ENCODE measurements at places on chromosomes 3 and 15.

DNA sequence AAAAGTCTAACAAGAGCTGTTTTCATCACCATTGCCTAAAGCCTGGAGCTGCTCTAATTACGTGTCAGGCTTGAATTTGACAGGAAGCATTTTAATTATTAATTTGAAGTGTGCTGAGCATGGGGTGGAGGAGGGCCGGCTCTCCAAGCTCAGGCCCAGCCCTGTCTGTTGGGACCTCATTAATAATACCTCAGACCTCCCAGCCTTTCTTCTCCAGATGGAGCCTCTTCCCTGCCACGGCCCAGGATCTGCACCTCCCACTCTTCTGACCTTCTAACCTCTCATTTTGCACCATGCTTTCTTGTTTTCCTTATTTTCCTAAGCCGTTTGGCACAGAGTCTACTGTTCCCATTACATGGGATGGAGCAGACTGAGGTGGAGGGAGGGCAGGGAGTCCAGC lies 30.0 kb downstream of the INSYN1 start:
- DNase-seq = no peak

- no peak for DNase-seq
Measured at GRCh38 chr3:2628117-2628516, 482.1 kb downstream of the IL5RA start.

DNA sequence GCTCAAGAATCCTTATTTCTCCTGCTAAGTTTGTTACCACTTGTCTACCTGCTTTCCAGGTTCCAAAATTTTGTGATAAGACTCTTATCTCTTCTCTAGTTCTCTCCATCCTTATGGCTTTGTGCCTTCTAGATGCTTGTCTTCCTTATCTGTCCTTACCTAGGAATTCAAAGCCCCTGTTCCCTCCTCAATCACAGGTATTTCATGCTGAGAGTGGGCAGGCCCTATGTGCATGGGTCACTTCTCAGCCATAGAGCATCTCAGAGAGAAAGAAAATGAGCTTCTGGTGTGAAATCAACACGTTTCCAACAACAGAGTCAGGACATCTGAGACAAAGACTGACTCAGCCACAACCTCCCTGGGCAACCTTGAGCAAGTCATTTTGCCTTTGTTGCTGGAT lies 214.1 kb upstream of the TLE3 start:
- DNase-seq = no peak

GRCh38 chr3:110470310-110470709 lies 601.3 kb upstream of the NECTIN3 start:
- DNase-seq = no peak

DNA sequence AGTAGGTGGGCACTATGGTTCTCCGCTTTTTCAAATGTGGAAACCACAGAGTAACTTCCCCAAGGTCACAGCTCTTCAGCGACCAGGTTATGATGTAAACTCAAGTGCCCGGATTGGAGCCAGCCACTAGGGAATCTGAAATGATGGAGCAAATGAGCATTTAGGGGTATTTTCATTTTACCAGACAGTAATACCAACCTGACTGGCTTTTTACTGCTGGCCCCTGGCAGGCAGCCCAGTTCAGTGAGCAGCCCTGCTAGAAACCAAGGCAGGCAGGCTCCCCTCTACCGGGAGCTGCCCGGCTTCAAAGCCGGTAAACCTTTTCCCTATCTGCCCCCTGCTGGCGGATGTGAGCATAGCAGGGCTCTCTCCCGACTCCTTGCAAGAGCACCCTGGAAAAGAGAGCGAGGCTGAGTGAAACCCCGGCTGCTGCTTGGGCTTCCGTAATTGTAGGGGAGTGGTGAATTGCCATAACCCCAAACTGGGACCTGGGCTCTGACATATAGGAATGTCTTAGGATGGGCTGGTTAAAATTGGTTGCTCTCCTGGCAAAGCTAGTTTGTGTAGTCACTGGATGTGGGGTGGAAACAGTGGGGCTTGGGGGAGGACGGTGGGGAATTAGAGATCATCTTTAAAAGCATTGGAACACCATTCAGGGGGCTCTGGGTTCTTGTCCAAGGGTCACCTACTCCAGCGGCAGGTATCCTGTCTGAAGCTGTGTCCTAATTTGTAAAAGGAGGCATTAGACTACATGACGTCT lies 98.0 kb upstream of the TNFAIP8L3 start:
- DNase-seq = peak; percentile 62

- DNase-seq = no peak
Measured at GRCh38 chr15:47384341-47384740, 333.0 kb upstream of the SEMA6D start.

DNA sequence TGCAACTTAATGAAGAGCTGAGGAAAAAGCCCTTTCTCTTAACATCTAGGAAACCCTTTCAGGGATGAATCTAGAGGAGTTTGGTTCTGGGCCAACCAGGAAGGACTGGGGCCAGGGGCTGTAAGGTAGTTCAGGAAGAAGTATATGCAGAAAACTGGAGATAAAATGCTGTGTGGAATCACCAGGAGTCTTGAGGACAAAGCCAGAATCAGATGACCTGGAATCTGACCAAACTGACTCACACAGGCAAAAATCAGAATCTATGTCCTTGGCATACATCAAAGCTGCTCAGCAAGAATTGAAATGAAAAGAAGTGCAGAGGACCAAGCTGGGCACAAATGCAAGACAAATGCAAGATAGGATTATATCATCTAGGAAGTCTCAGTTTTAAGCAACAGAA lies 59.4 kb upstream of the ATP2C1 start:
- no peak for DNase-seq

Data from stimulated activated CD8-positive, alpha-beta memory T cell treated with anti-CD3 and anti-CD28 coated beads, Interleukin-15, amount 100 ng/mL, for 48 hours (primary cell).